Caco-2 (cell line): ENCODE measurements at places on chromosomes 12 and 14. TPM values are rescaled to one million over a fixed set of nuclear protein-coding genes. Genes with fewer than 3 reads are reported as not detected.

PTPRO gene
- total RNA-seq: not detected in 2 replicates

GPR68 gene
- 0.14 TPM in 2 replicates for total RNA-seq

TULP3 gene
- total RNA-seq: 31.0 and 31.7 TPM in 2 replicates

RFLNA gene
- 15.4 and 21.1 TPM in 2 replicates for total RNA-seq

FAM186B gene
- total RNA-seq: 1.4 and 2.2 TPM in 2 replicates

GPRC5D gene
- total RNA-seq: not detected in 2 replicates

BDKRB1 gene
- 0.18 TPM in 1 of 2 replicates, not detected in the other for total RNA-seq

KCNMB4 gene
- total RNA-seq: 0.23 TPM in 1 of 2 replicates, not detected in the other

OTOGL gene
- 0.39 and 0.72 TPM in 2 replicates for total RNA-seq

KRT2 gene
- not detected in 2 replicates for total RNA-seq

PROX2 gene
- not detected in 2 replicates for total RNA-seq

BHLHE41 gene
- total RNA-seq: 3.2 and 4.4 TPM in 2 replicates

- no peak for DNase-seq
These were observed 142.8 kb downstream of the SCARB1 start for GRCh38 chr12:124720681-124721500.

DNA sequence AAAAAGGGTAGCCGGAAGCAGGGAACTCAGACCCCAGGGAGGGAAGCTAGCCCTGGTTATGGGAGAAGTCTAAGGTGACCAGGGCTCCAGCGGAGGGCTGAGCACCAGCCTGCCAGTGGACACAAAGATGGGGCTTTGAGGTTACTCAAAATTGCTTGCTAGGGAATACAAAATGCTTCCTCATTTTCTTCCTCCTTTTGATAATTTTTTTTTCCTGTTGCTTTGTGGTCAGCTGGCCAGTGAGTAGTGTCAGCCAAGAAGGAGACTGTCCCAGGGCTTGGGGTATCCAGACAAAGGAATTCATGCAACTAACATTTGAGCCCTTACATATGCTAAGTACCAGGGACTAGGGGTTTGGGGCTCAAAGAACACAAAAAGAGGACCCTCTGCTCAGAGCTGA lies 206.2 kb downstream of the PPM1H start:
- no peak for DNase-seq

GRCh38 chr14:35051796-35052195 lies 5.7 kb downstream of the FAM177A1 start:
- DNase-seq: no peak

- no peak for DNase-seq
These were observed 1.3 kb downstream of the MDGA2 start for GRCh38 chr14:47674148-47674542.

DNA sequence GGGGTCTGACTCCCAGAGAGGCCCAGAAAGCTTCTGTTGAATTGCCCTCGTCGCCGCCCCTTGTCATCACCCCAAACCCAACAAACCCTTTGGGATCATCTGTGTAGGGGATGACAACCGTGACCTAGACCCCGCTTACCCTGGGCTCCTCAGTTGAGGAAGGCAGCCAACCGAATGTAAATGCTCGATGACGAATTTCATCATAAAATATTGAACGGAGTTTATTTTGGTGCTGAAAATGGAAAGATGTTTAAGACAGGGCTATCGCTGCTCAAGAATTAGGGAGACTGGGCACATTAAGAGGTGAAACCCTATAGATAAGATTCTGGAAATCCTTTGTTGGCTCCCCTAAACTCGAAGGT lies 512 bp downstream of the ACTR10 start:
- no peak for DNase-seq

- no peak for DNase-seq
These were observed 131.8 kb upstream of the CPSF6 start for GRCh38 chr12:69107541-69107940.

DNA sequence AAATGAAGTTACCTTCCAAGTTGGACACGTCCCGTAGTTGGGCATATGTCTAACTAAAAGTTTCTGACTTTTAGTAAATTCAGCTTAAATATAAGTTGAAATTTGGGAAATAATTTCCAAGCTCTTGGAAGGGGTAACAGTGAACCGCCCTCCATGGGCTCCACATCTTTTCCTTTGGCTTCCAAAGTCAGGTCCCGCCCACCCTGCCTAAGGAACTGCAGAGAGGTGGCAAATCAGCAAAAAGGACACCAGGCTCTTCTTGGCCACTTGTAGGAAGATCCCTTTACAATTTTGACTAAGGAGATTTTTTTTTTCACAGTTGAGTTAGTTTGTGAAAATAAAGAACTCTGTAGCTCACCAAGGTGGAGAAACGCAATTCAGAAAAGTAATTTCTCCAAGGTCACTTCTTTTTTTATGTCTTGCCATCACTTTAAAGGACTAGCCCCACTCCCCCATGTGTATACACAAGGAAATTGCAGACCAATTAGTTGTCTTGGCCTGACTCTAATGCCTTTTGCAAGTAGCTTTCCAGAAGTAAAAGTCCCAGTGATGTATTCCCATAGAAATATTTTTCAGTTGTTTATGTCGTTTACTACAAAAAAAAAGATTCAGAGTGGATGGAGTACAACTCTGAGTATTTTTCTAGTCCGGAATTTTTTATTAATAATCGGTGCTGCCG lies 181.2 kb downstream of the PELI2 start:
- DNase-seq: no peak

DNA sequence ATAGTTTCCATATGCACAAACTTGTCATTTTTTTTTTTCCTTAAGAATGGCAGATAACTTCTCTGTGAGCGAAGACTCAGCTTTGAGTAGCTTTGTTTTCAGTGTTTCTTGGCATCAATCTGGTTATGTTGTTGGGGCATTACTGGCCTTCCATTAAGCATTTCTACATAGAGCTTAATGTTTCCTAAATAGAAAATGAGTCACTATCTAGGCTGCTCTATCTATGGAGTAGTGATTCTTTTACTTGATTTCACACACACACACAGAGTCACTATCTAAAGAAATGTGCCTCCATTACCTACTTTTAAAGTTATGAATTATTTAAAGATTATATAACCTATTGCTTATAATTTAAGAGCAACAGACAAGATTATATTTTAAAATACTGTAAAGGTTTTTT lies 53.9 kb downstream of the TMEM260 start:
- DNase-seq: no peak

GRCh38 chr14:50669441-50669986 lies 1.4 kb upstream of the SAV1 start:
- no peak for DNase-seq

- peak; percentile 36 for DNase-seq
These were observed 1.0 kb upstream of the CAMKK2 start for GRCh38 chr12:121297435-121297991.

DNA sequence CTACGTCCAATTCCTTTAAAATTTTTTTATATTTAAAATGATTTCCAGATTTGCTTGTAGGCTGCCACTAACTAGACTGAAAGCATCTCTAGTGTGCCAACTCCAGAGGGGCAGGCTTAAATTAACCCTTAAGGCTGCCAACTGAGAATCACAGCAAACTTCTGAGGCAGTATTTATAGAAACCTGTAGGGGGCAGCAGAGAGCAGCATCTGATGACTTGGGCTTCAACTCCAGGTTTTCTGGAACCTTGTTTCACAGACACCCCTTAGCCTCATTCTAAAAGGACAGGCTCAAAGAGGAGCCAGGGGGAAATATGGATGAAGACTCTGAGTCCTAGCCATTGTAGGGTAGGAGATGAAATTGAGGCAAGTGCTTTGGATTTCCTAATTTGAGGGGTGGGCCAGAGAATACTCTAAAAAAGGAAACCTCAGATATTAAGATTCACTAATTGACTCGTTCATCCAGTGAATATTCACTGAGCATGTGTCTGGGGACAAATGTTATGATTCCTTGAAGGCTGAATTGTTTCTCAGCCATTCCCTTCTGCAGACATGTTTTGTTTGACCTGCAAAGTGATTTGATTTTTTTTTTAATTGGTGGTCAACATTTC lies 63.3 kb upstream of the HSPB8 start:
- no peak for DNase-seq

DNA sequence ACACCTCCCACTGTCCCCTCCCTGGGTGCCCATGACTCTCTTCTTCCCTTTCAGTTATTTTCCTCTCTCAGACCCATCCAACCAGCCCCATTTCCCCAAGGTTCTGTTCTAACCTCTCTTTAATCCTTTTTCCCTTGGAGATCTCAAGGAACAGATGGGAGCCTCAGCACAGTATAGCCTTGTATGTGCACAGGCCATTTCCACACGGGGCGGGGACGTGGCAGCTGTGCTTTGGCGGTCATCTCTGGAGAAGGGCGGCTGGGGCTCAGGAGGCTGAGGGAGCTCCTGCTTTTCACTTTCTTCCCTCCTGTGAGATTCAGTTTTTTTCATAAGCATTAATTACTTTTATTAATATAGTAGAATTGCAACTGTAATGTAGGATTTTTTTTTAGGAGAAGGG lies 212.2 kb downstream of the ZFP36L1 start:
- DNase-seq: no peak

- DNase-seq: no peak
These were observed 195.3 kb upstream of the IGF1 start for GRCh38 chr12:102675672-102676071.

DNA sequence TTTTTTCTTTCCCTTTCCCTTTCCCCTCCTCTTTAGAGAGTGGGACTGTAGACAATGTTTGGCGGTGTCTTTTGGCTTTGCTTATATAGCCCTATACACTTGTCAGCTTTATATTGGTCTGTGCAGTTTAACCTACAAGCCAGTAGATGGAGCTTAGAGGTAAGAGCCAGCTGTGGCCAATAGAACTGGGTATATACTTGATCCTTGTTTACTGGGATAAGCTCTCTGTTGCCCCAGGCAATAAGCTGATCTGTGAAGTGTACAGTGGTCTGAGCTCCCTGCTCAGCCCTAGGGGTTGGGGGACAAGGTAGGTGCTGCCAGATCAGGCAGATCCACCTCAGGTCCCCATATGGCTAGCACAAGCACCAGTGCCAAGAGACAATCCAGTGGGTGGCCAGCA lies 434.1 kb downstream of the NOVA1 start:
- peak; percentile 29 for DNase-seq

- DNase-seq: no peak
These were observed 3.0 kb downstream of the ACRBP start for GRCh38 chr12:6644257-6644596.

DNA sequence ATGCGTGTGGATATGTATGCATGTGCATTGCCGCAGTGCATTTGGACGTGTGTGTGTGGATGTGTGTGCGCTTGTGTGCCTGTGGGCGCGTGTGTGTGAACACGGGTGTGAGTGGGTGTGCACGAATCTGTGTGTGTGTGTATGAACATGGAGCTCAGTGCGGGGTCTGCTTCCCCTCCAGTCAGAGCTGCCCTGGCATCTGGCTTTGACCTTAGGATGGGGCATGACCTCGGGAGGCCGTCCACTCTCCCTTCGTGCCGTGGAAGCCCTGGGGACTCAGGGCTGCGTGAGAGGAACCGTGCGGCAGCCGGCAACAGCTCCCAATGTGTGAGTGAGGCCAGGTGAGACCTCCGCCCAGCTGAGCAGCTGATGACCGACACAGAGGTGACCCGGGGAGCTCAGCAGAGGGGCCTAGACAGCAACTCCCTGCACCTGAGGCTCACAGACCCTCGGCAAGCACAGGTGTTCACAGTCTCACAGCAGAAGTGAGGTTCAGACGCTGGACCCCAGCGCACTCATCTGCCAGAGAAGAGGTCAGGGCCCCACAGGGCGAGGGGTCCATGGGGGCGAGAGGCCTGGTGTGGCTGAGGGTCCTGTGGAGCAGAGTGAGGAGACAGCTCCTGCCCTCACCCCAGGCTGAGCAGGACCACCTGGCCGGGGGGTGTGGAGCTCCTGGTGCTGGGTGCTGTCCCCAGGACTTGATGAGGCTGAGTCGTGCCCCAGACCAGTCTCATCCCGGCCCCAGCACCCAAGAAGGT lies 33.6 kb upstream of the FBRSL1 start:
- DNase-seq: no peak

- peak; percentile 42 for DNase-seq
These were observed 170.7 kb downstream of the ESRRB start for GRCh38 chr14:76546426-76547221.
